ENCODE measurements at places on chromosomes 11 and 22.

DNA sequence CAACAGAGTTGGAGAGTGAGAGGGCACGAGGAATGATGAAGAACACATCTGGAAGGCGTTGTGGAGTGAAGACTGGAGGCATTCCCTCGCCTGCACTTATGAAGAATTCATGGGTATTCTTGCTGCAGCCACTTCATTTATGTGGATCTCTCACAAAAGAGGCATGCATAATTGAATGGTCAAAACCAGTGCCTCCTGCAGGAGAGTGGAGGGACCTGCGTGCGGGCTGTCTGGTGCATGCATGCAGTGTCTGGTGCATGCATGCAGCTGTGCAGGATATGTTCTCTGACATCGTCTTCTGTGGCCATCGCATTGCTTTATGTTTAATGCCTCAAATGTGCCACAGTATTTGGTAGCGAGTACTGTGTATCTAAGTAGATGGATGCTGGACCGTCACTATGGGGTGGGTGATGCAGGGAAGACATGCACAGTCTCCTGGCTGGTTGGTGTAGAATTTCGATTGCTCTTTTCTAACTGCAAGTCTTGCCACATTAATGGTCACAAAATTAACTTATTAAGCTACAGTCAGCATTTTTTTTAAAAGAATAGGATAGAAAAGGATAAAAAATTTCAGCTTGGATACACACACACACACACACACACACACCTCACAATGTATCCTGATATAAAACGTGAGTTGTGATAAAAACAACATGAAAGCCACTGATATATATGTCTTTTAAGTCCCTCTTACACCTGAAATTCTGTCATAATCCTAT is 20.9 kb upstream of the NTM start:
- no peak for DNase-seq

DNA sequence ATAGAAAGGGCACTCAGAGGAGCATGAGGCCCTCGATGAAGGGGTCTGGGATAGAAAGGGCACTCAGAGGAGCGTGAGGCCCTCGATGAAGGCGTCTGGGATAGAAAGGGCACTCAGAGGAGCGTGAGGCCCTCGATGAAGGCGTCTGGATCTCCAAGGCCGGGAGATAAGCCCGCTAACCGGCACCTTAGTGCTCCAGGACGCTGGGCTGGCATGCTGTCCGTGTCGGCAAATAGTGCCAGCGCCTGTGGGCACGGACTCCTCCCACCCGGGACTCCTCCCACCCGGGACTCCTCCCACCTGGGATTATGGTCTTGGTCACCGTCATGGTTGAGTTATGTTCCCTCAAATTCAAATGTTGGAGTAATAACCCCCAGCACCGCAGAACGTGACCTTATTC is 725.3 kb downstream of the BRD1 start:
- no peak for DNase-seq

DNA sequence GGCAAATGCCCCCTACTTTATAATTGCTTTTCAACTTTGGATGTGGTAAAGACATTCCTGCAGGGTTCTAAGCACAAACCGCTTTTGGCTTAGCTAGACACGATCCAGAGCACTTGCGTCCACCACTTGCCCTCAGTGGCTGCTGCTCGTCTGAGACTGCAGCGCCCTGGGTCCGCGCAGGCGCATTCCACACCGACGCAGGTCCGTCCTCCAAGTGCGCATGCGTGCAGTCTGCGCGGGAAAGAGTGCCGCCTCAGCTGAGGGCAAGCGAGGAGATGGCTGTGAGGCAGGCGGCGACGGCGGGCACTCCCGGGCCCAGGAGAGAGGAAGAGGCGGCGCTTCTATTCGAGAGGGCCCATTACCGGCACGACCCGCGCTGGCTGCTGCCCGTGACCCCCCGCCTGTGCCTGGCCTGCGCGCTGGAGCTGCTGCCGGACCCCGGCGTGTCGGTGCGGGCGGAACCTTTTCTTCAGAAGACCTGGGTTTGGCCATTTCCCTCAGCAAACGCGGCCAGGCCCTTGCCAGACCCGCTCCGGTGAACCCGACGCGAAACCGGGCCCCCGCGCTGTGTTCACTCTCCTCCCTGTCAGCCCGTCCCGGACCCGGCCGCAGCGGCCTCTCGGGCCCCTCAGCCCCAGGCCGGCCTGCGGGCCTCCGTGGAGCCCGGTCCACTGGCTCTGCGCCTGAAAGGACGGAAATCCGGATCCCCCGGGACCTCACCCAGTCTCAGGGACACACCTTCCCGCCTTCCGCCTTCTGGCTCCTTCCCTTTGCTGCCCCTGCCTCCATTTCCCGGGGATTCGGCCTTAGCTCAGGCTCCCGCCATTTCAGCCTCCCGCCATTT is at the start of gene MEI1:
MEI1 (plus strand) TSS at position 240 of the 844 bp plus-strand sequence; CDS start at position 276, 36 bp downstream.
- no peak for DNase-seq

- peak; percentile 70 for DNase-seq
Observed at GRCh38 chr22:40898850-40899357, 37.0 kb upstream of the DNAJB7 start.

- DNase-seq: peak; percentile 67
Observed at GRCh38 chr11:102530558-102530957, at the start of gene MMP7. Gene MMP7, minus strand, starts transcription at chr11:102530747. Its CDS starts 47 bp downstream, at chr11:102530700.

DNA sequence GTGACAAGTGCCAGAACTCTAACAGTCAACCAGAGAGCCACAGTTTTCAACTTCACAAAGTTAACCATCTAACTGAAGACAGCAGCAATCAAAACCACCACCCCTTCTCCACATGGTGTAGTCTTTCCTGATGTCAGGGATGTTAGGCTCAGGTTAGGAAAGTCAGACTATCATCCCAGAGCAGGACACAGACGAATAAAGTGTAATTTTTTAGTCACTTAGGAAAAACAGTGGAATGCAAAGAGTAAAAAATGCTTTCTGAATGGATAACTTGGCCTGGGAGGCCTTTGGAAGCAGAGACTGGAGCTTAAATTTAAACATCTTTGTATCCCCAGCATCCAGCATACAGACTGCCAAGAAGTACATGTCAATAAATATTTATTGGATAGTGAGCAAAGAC is 15.4 kb downstream of the OR51B4 start:
- DNase-seq: no peak

DNA sequence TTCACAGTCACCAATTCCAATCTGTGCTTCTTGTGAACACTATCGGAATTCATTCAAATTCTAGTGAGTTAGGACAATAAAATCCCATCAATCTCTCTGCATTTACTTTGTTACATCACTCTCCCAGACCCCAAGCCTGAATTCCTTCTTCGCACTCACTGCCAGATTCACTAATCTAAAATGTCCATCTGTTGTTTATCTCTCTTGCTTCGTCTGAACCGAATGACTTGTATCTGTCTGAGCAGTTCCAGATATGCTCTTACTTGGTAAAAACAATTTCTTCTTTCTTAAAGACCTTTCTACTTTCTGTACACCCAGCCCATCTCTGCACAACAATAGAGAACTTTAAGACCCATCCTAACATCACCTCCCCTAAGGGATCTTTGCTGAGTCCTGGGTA is 7.0 kb downstream of the MMP10 start:
- DNase-seq: no peak

GRCh38 chr22:41998361-41999261 is at the start of gene WBP2NL:
Gene WBP2NL, plus strand, starts transcription at chr22:41998788. Its CDS starts 31 bp downstream, at chr22:41998819.
- DNase-seq: peak; percentile 76

- DNase-seq: no peak
Observed at GRCh38 chr11:84390441-84391078, 1104.4 kb upstream of the CCDC90B start.

DNA sequence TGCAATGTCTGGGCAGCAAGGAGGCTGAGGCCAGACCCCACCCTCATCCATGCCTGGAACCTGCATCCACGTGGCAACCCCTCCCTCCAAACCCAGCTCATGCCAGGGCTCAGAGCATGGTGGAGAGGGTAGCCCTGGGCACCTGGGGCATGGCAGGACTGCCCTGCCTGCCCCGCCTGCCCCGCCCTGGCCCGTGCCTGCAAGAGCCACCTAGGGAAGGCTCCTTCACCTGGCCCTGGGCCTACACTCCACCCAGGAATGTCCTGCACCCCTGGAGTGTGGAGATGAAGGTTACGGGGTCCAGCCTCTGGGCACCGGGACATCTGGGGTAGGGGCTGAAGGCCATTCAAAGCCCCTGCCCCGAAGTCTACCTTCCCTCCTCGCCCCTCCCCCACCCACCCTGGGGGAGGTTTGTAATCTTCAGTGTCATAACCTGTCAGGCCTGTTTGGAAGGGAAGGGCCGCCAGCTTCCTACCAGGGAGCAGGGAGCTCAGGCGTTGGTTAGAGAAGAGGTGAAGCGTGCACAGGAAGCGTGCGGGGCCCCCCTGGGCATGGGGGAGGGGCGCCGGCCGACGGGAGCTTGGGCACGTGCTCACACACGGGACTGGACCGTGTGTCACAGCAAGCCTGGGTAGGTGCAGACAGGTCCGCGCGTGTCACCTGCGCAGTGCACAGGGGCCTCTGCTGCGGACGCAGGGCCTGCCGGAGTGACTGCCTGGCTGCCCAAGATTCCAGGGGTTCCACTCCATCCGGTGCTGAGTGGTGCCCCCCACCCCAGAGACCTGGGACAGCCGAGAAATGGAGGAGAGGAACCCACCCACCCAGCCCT is 30.7 kb upstream of the TH start:
- no peak for DNase-seq

- DNase-seq: no peak
Observed at GRCh38 chr22:32106930-32107329, 52.2 kb downstream of the C22orf42 start.

GRCh38 chr11:102157219-102157618 is 47.0 kb downstream of the YAP1 start:
- DNase-seq: peak; percentile 45

DNA sequence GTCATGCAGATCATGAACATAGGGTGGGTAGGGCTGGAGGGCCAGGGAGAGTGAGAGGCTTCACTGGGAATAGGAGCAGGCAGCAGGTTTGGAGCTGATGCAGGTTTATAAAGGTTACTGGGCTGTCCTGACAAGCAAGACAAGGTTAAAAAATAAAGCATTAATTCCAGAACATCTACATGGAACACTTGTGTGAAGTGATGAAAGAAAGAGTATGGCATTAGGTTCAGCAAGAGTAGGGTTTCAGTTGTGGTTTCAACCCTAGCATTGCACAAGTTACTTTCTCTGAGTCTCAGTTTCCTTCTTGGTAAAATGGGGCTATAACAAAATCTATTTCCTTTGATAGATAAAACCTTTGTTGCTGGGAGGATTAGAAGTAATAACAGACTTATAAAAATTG is 114.6 kb upstream of the SESN3 start:
- DNase-seq: no peak

DNA sequence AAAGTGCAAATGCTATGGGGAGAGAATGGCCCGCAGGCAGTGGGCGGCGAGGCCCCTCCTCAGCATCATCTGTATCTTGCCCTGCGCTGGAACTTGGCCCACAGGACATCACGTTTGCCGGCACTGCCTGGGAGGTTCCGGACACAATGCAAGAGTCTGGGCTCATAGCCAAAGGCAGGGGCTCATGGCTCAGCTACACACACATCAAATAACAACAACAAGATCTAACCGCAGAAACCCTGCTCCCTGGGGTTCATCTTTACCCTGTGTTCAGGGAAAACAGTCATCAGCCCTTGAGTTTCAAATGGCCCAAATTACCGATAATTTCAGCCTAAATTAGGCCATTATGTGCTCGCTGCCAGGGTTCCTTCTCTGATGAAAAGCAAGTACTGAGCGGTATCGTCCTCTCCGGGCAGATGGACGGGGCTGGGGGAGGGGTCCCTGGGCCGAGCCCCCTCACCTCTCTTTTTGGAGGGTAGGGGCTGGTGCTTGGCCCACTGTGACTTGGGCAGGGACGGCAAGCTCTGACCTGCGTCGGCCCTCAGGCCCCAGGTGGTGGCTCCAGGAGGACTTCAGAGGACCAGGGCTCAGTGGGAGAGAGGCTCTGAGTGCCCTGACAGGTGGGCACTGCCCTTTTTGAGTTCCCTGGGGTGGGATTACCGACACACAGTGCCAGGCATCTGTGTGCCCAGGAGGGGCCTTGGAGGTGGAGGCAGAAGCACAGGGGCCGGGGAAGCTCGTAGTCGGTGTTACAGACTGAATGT is 25.0 kb upstream of the GAL start:
- peak; percentile 96 for DNase-seq

Measured in EL (cell line).